ENCODE measurements at places on chromosomes 11 and 22.

- no peak for DNase-seq
Observed at GRCh38 chr11:67504005-67504949, 886 bp downstream of the PITPNM1 start.

DNA sequence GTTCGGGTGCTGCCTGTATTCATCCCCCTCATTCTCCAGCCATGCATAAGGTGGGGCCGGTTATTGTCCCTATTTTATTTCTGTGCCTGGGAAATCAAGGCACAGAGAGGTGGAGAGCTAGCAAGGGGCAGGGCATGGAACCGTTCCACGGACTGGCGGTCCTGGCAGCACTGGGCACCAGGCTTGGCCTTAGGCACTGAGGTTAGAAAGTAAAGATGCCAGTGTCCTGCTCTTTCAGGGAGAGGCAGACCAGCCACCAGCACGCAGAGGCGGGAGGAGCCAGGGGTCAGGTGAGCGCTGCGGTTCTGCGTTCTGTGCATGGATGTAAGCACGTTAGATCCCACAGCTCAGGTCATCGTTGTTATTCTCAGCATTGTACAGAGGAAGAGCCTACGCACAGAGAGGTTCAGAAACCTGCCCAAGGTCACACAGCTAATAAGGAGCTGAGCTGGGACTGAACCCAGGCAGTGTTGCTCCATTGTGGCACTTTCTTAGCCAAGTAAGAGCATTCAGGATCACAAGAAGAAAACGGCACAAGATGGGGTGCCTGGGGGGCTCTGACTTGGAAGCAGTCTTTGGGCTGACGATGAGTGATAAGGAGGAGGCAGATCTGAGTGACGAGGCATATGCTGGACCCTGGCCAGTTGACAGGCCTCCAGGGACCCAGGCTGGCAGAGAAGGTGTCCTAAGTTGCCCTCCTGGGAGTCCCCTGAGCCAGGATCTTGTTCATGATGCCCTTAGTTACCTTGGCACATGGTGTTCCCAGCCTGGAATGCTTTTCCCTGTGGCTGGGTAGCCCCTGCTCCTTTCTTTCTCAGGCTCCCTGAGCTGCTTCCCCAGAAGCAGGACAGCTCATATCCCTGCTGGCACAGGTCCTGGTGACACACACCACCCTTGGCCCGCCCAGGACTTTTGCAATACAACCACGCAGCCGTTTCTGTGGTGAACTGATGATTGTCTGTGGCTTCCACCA is 41.1 kb downstream of the OSBPL5 start:
- DNase-seq = peak; percentile 60

DNA sequence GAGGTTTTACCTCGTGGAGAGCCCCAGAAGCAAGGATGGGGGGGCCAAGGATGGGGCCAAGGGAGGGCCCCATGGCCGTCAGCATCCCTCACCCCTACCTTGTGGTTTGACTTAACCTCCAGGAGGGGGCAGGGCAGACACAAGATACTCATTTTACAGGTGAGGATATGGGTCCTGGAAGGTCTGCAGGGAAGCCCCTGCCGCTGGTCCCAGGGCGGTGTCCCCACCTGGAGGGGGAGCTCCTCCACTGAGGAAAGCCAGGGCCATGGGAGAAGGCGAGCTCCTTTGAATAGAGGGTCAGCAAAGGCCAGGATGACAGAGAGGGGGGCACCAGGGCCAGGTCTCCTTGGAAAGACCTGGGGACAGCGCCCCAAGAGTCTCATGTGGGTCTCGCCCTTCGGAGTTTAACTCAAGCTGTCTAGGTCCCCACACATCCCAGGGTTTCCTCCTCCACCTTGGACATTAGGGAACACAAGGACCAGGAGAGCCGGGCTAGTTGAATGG is 5.9 kb upstream of the ADORA2A start:
- no peak for DNase-seq

GRCh38 chr11:125995313-125995712 is 49.5 kb downstream of the VSIG10L2 start:
- DNase-seq = no peak

DNA sequence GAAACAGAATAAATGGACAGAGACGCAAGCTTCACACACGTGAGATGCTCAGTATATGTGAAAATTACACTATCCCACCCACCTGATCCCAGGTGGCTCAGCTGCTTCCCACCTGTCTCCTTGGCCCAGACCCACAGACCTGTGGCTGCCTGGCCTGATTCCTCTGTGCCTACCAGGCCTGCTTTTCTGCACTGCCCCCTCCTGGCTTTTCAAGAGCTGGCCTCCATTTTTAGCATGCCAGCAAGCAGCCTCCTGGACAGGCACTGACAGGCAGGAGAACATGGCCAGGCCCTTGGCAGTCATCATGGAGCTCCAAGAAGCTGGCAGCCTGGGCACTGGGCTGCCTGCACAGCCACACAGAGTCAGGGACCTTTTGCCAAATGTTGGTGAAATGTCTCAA is 79.5 kb upstream of the HMGXB4 start:
- DNase-seq = no peak

DNA sequence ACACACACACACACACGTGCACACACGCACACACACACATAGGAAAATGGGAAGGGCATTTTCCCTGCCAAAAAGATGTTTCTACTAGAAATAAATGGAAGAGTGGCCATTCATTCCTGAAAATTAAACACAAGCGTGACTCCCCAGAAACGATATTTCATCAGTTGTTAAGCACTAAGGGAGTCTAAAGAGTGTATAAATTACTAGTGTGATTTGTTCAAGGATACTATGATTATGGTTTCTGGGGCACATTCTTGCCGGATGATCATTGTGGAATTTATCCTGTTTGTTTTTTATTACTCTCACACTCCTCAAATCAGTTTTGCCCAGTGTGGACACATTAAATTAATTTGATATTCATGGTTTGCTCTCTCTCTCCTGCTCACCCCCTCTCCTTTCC is 16.4 kb upstream of the AMOTL1 start:
- no peak for DNase-seq

DNA sequence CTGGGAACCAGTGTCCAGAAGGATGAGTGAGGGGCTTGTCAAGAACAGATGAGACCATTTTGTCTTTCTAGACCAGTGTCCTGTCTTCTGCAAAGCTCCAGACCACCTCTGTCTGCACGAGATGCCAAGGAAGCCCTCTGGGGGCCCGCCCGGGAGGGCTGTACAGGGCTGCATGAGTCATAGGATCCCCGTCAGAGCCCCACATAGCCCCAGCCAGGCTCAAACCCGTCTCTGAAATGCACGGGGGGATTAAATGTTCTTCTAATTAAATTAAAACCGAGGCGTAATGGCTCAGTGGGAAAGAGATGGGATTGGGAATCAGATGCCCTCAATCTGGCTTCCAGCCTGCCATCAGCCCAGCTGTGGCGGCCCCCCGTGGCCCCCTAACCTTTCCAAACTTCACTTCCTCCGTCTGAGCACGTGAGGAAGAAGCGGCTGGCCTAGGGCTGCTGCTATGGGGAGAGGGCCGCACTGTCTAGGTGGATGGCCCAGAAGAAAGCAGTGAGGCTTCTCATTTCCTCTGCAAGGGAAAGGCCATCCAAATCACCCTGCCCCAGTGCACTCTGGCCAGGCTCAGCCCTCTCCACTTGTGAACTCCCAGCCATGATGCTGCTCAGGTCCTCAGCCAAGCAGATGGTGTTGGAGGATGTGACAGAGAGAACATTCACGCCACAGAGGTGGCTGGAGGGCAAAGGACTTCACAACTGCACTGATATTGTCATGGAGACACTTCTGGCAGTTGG is 32.8 kb downstream of the KCNQ1OT1 start:
- no peak for DNase-seq

- no peak for DNase-seq
Observed at GRCh38 chr11:29184939-29185890, 831.6 kb downstream of the KCNA4 start.

GRCh38 chr11:126102436-126102981 is 39.8 kb upstream of the CDON start:
- no peak for DNase-seq

DNA sequence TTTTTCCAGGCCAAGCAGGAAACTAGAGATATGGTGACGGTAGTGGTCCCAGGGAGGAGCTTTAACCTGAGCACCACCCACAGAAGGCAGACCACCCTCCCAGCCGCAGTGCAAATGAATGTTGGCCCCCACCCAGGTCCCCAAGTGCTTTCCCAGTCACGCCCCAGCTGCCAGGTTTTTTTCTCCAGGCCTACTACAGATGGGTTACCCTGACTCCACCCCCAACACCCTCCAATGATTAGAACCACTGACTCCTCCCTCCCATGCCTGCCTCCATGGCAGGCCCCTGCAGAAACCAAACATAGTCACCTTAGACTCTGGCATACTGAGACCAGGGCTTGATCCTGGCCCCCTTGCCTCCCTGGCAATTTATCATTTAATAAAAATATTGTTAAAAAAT is 58.7 kb upstream of the CHST1 start:
- no peak for DNase-seq

DNA sequence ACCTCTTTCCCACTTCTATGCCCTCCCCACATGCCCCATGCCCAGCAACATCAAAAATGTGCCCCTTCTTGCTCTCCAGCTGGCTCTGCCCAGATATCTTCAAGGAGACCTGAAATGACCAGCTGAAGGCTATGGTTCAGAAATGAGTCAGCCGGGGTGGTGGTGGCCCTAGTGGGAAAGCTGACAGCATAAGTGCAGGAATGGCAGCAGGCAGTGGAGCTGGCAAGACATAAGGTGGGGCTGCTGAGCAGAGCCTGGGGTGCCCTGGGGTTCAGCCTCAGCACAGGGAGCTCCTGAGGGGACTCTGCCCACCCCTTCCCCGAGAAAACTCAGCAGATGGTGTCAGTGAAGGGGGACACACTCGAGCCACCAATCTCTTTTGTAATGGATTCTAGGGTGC is 593.4 kb downstream of the BUD13 start:
- no peak for DNase-seq

DNA sequence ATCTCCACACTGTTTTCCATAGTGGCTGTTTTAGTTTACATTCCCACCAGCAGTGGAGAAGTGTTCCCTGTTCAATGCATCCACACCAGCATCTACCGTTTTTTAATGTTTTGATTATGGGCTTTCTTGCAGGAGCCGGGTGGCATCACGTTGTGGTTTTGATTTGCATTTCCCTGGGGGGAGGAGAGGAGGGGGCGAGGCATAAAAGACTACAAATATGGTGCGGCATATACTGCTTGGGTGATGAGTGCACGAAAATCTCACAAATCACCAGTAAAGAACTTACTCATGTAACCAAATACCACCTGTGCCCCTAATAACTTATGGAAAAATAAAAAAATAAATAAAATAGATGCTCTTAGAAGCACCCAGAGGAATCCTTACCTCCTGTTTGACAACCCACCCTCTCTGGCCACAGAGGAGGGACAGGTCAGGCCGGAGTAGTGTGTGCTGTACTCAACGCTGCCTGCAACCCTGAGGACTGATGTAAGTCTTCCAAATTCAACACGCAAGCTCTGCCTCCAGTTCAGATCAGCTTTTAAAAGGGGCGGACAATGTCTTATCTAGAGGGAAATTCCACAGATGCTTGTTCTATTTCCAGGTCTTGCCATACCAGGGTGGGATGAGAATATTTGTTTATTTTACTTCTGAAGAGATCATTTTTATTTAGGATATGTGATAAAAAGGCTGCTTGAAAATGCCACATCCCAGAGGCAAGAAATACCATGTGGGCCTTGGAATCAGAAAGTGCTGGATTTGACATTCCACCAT is 329.6 kb upstream of the B3GAT1 start:
- DNase-seq = no peak

- DNase-seq = no peak
Observed at GRCh38 chr22:17876306-17876831, 102.1 kb upstream of the BID start.

GRCh38 chr11:121769191-121769590 is 316.4 kb upstream of the SORL1-AS1 start:
- DNase-seq = no peak

- DNase-seq = peak; percentile 54
Observed at GRCh38 chr11:2528301-2529050, 83.7 kb downstream of the KCNQ1 start.

DNA sequence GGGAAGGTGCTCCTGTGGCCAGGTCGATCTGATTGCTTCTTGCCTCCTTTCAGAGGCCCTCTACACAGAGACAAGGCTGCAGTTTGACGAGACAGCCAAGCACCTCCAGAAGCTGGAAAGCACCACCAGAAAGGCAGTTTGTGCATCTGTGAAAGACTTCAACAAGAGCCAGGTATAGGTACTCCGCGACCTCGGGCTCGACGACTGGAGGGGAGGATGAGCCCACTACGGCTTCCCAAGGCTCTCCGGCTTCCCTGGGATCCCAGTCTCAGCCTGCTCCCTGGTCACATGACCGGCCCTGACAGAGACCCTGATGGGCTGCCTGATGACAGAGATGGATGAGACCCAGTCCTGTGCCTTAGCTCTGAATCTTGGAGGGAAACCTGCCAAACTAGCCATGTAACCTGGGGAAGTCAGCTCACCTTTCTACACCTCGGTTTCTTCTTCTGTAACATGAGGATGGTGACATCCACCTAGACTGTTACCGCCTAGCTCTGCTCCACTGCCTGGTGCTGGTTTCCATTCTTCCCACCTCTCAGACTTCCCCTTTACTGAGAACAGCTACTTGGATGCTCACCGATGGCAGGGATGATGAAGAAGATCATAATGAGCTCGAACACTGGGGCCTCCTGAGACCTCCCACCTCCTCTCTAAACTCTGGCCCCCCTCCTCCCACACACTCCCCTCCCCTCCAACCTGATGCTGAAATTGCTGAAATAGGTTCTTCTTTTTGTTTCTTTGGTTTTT is 8.9 kb downstream of the RIBC2 start:
- DNase-seq = no peak

GRCh38 chr11:70697701-70698100 is 299.4 kb downstream of the CTTN start:
- DNase-seq = peak; percentile 32

- DNase-seq = no peak
Observed at GRCh38 chr11:80916173-80916798, 1475.5 kb upstream of the TENM4 start.

- no peak for DNase-seq
Observed at GRCh38 chr11:91394073-91394726, 830.4 kb upstream of the FAT3 start.

DNA sequence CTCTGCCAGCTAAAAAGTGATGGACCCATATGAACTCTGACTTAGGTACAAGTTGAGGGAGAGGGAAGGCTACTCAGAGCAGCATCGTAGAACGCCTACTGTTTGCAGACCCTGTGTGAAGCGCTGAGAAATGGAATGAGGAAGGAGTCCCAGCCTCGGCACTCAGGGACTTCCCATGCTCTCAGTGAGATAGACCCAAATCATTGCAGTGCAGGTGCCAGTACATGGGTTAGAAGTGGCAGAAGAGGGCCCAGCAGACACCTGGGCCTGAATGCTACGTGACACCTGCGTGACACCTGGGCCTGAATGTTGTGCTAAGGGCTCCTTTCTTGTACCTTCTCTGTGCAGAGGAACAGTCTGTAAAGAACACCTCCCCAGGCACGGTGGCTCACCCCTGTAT is 2.6 kb upstream of the PDGFB start:
- DNase-seq = no peak

DNA sequence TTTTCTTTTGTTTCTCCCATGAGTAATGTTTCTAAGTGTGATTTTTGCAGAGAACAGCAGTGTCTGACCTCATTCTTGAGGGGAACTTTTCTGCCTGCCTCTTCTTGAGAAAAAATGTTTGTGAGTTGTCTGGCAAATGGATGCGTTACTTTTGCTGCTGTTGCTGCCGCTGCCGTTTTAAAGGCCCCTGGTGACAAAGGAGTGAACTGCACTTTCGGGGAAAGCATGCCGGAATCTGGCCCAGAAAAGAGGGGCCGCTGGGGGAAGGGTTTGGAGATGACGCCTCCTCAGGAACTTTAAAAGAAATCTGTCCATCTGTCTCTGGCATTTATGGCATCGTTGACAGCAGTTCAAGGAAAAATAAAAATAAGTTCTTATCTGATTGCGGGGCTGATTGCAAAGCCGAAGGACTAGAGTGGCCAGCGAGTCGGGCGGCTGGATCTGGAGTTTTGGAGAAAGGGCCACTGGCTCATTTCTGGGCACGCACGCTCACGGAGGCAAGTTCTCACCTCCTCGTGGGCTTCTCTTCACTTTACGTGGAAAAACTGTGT is 16.5 kb downstream of the ZBTB16 start:
- DNase-seq = peak; percentile 25

Measured in upper lobe of left lung (tissue), 6 donors.